Smooth muscle cell of the brain vasculature (primary cell): ENCODE measurements at places on chromosomes 12 and 14.

GRCh38 chr12:58532855-58533608, 387.3 kb downstream of the LRIG3 start:
- no peak for DNase-seq

GRCh38 chr12:120404271-120404670, 33.6 kb upstream of the COX6A1 start:
- DNase-seq = no peak

- no peak for DNase-seq
These were observed 6.3 kb upstream of the FLVCR2 start for GRCh38 chr14:75572104-75572503.

- no peak for DNase-seq
These were observed 94.1 kb downstream of the MSRB3 start for GRCh38 chr12:65372574-65372973.

DNA sequence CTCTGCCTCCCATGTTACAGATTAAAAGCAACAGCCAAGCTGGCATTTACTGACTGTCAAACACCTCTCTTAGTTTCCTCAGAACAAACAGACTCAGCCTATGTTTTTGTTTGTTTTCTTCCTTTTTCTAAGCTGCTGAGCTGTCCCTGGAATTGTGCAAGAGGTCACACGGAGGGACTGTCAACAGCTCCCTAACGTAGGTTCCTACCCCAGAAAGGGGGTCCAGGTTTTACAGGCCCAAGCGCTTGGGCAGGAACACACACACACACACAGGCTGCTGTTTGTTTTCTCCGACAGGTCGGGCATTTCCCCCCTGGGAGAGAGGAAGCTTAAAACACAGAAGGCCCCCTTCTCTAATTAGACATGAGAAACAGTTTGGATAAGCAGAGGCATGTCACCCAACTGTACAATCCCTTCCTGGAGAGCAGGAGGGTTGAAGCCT, 739.6 kb upstream of the TBX3 start:
- no peak for DNase-seq

- DNase-seq = no peak
These were observed 229.5 kb upstream of the RTL1 start for GRCh38 chr14:101133068-101133467.

DNA sequence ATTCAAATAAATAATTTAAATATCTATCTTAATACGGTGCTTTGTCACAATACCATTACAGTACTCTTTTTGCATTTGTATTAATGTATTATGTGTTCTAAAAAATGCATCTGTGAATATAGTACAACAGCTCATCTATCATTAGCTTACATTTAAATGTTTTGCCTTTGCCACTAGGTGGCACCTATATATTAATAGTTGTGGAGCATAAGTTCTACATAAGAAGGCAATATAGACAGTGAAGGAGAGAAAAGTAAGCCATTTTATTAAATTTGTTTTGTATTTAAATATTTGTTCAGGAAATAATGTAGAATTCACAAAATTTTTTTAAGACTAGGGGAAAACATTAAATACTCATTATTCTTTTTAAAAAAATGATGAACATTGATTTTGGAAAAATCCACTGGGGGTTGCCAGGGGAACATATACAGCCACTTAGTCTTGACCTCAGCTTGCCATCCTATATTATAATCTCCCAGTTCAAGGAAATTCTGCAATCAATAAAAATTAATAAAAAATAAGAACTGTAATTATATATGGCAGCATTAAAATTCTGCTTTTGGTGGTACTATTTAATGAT, 9.8 kb downstream of the CCER1 start:
- no peak for DNase-seq

DNA sequence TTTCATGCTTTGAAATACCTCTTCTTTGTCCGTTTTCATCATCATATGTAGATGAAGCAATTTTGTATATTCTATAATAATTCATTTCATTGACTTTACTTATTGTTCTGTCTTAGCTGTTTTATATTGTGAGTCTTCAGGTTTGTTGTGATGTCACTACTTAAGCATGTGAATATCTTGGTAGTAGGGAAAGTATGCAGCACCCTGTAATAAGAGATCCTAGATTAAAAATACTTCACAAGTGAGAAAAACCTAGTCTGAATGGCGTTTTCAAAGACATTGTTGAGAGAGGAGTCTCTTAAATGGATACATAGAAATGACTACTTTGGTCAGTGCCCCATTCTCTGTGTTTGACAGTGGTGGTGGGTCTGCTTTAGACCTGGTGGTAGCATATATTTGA, 61.4 kb downstream of the SLC16A7 start:
- DNase-seq = no peak

- no peak for DNase-seq
These were observed 11.9 kb downstream of the DGLUCY start for GRCh38 chr14:91125801-91126200.

- no peak for DNase-seq
These were observed 95.8 kb upstream of the RAP1B start for GRCh38 chr12:68514807-68515411.

DNA sequence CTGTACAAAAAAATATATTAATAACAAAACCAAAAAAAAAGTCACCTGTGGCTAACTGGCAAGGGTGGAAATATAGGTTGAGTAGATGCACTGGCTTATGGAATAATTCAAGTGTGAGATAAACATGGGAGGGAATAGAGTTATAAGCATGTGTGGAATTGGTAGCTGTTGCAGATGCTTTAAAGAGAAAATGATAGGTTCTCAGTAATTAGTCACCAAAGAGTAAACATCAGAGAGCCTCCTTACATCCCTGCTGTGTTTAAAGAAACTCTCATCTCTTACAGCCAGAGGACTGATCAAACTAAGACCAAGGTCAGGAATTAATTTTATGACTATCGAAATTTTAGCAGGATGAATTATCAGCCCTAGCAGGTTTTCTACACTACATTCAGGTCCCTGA, 70.5 kb downstream of the EGLN3 start:
- DNase-seq = no peak

- no peak for DNase-seq
These were observed 22.7 kb downstream of the FRMD6 start for GRCh38 chr14:51674294-51675002.

GRCh38 chr12:11628353-11628752, 21.1 kb upstream of the ETV6 start:
- DNase-seq = no peak

DNA sequence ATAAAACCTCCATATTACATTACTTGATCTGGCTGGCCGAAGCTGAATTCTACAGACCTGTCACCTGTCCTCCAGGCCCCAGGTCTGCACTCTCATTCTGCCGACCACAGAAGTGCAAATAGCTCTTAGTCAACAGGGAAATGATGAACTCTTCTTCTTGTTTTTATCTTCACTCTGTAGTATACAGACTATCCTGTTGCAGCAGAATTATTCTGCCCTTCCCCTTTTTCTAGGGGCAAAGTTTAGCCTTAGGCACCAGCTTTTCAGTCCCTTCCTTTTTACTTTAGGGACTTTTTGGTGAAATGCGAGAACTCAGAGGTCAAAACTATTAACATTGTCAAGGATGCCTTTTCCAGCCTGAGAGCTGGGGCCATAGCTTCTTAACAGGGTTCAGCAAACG, 229.6 kb upstream of the EGLN3 start:
- DNase-seq = no peak

GRCh38 chr12:510071-510825, 50.5 kb downstream of the B4GALNT3 start:
- no peak for DNase-seq

DNA sequence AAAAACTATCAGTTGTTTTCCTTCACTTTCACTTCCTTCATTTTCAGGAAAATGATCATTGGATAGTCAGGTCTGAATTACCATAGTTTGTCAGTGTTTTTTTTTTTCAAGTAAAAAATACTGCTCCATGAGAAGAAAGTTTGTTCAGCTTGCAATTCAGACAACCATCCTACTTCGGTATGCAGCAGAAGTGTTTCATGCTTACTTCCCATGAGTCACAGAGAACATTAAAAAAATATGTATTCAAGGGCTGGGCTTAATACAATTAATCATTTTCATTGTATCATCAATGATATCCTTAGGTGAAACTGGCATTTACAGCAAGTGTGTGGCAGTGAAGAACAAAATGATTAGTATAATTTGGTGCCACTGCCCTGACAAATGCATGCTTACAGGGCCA, 21.6 kb downstream of the PYM1 start:
- DNase-seq = no peak

DNA sequence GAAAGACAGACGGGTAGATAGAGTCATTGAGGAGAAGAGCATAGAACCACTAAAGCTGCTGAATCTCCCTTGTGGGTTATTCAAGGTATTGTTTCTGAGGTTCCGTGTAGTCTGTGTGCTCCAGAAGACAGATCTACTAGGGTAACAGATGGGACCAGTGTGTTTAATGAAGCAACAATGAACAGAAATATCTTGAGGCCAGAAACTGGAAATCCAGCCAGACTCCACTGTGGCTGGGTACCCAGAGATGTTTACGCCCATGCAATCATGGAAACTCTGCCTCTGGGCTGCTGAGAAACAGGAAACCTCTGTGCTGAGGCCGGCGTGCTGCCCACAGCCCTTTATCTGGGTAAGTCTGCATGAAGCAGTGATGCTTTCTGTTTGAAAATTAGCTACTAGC, 8.3 kb downstream of the PROX2 start:
- DNase-seq = no peak

DNA sequence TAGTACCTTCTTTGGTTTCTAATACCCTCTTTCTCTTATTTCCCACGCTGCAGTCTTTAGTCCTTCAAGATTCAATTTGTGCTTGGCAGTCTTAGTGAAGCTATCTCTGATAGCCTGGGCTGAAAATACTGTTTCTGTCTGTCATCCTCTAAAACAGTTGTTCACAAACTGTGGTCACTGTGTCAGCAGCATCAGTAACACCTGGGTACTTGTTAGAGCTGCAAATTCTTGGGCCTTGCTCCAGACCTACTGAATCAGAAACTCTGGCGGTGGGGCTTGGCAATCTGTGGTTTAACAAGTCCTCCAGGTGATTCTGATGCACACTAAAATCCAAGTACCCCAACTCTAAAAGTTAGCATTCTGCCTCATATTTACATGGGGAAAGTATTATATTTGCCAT, 217.5 kb upstream of the SEL1L start:
- DNase-seq = no peak

DNA sequence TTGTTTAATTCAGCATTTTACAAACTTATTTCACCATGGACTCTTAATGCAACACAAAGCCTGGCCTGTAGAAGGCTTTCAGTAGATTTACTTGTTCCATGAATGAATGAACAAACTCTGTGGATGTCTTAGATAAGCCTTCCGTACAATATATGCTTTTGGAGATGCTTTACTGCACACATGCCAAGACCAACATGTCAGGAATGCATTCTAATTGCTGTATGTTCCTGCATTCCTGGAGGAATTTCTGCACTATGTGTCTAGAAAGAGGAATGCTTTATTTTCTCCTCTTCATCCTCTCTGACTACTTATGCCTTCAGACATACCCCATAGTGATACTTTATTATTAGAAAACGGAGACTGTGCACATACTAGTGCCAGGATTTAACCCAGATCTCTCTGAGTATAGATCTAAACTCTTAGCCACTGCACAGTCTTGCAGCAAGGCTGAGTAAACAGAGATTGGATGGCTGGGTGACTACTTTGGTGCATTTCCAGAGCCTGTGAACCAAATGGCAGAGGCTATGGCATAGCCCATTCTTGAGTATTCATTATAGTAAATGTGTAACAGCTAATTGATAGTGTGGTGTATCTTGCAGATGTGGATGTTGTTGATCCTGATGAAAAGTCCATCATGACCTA, 108.2 kb downstream of the SYNE2 start:
- no peak for DNase-seq

DNA sequence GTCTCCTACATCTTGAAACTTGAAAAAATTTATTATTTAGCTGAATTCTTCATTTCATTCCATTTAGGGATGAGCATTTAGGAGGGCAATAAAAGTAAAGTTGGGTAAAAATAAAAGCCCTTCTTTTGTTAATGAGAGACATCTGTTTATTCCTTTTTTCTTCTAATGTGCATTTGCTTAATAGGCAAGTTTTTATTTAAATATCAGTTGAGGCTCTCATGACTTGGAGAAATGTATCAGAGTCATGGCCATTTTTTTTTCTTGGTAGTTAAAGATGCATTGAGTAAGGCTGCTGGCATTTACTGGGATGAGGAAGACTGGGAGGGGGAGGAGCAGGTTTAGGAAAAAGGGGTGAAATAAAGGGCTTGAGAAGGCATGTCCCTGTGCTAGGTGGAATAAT, 609.9 kb upstream of the TMEM132C start:
- DNase-seq = no peak

- no peak for DNase-seq
These were observed 60.7 kb downstream of the GALNT8 start for GRCh38 chr12:4780641-4781611.

DNA sequence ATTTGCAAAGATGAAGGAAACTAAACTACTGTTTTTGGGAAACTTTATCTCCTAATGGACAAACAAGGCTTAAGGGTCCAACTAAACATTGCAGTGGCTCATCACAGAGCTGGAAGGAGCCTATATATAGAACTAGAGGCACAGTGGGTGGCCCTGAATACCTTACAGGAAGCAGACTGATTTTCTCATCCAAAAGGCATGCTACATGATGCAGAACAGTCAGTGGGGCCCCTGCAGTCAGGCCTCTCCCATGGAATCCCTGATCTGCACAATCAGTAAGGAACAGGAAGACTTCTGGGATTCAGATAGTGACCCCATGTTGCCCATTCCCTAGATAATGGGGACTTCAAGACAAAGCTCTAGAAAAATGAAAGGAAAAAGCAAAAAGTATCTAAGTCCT, 1.9 kb upstream of the LLPH start:
- DNase-seq = peak; percentile 29

DNA sequence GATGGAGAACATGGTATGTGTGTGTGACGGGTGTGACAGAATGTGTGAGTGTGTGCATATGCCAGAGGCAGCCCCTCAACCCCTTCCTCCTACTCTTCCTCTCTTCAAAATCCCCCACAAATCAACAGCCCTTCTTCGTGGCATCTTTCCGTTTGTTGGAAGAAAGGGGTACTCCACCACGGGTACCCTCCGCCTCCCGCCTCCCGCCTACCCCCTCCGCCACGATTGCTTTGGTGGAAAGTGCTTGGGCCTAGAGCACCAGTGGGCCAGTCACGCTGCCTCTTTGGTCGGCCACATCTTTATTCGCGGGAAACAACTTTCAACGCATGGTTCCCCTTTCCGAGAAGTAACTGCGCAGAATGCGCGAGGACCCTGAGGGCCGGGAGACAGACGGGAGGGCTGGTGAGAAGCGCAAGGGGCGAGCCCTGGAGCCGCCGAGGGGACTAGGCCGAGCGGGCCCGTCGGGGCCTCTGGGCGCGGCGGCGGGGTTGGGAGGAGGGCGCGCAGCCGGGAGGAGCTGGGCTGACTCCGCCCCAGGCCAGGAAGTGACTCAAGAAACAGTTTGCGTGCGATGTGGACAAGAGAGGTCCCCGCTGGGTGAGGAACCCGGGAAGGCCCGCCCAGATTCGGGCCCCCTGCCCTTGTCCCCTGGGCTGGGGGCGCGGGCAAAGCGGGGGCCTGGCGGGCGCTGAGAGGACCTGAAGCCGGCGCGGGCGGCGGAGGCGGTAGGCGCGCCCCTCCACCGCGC, at the start of the genes CBLN3 and KHNYN:
Gene CBLN3 (minus strand): TSS at position 274 of the 748 bp plus-strand sequence. CDS start 614 bp downstream, outside the sequence.
Gene KHNYN (plus strand): TSS at position 560 of the 748 bp plus-strand sequence. CDS start 777 bp downstream, outside the sequence.
- peak; percentile 71 for DNase-seq

DNA sequence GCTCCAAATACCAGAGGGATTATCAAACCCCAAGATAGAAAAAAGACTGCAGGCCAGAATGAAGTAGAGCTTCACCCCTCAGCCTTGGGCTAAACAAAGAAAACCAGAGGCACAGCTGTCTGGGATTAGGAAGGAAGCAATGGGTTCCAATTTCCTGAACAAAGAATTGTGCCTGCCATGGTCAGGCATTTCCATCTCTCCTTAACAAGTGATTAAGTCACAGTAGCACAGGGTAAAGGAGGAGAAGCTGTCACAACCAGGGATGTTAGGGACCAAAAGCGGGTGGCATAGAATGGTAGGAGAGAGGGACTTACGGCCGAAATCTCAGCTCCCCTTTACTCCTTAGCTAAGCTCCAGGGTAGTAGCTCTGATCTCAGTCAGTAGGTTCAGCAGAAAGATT, 33.9 kb downstream of the SPTLC2 start:
- DNase-seq = no peak
